Effector memory CD4-positive, alpha-beta T cell (primary cell): ENCODE measurements at places on chromosomes 7 and 10.

DNA sequence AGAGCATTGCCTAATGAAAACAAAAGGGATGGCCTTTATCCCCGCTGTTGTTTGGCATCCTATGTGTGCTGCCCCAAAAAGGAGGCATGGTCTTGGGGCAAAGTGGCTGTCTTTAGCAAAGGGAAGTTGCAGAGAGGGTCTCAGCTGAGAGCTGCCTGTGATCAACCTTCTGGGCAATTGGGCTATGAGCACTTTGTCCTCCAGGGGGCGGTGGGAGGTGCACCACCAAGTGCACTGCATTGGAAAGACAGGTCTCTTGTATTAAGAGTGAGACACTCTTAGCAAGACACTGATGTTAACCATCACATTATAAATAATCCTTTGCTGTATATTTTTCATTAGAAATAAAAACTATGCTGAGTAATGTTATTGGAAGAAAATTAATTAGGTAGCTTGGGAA is 314.8 kb downstream of the POM121L12 start:
- no peak for DNase-seq

DNA sequence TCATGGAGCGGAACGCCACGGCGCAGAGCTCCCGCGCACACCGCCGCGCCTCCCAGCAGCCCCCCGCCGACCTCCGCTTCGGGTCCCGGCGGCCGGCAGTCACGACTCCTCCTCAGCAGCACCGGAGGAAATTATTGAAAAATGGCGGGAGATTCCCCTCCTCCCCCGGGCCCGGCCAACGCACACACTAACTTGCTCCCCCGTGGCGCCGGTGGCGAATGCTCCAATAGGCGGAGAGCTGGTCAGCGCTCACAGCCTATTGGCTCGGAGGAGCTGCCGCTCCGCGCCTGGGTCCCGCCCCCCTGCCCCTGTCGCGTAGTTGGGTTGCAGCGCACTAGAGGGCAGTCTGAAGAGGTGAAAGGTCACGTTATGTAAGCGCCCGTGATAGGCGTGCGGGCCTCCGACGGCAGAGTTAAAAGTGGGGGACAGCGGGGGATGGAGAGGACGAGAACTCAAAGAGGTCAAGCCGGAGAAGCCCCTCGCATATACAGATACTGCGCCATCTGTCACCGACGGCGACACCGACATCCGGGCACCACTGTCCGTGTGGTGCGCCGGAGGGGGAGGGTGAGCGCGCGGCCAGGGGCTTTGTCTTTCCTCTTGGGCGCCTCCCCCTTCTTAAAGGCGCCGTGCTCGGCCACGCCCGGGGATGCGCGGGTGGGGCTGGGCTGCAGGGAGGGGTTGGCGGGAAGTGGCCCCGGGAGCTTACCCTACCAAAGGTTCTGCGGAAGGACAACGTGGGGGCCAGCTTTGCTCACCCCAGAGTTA is at the start of gene BAZ1B:
TSS of gene BAZ1B (minus strand) at position 189 of the 768 bp plus-strand sequence. CDS start 360 bp downstream, outside the sequence.
- peak; percentile 91 for DNase-seq

- DNase-seq: peak; percentile 69
Measured at GRCh38 chr7:135980665-135981180, 3.6 kb upstream of the MTPN start.

GRCh38 chr7:22698767-22699166 is 28.2 kb upstream of the IL6 start:
- no peak for DNase-seq

DNA sequence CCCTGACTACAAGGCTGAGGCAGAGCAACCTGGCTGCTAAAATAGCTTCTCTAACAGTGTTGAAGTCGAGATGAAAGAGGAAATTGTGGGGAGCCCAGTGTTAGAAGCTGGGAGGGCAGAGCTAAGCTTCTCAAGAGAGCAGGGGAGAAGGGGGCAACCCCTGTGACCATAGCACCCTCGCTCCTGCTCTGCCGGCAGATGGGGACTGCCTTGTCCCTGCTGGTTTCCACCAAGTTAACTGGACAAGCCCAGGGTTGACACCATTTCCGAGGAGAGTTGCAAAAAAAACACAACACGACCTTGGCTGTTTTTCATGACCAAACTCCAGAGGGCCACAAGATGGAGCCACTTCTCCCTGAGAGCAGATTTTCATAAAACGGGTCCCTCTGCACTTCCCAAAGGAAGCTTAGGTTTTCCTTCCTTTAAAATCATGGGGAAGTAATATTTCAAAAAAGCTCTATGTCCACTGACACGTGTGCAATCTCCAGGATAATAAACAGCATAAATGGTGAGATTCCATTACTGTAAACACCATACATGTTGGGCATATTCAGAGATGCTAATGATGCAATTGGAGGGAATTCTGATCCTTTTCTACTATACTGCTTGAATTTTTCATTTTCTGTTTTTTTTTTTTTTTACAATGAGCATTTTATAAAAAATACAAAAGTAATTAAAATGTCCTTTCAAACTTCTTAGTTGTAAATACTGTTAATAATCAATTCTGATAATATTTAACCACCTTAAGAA is 140.4 kb downstream of the PIP4K2A start:
- no peak for DNase-seq

- no peak for DNase-seq
Measured at GRCh38 chr7:126460664-126461063, 792.1 kb downstream of the GRM8 start.

- DNase-seq: no peak
Measured at GRCh38 chr10:819326-819725, 112.2 kb downstream of the LARP4B start.

GRCh38 chr7:603152-603951 is 83.7 kb upstream of the PDGFA start:
- peak; percentile 30 for DNase-seq

DNA sequence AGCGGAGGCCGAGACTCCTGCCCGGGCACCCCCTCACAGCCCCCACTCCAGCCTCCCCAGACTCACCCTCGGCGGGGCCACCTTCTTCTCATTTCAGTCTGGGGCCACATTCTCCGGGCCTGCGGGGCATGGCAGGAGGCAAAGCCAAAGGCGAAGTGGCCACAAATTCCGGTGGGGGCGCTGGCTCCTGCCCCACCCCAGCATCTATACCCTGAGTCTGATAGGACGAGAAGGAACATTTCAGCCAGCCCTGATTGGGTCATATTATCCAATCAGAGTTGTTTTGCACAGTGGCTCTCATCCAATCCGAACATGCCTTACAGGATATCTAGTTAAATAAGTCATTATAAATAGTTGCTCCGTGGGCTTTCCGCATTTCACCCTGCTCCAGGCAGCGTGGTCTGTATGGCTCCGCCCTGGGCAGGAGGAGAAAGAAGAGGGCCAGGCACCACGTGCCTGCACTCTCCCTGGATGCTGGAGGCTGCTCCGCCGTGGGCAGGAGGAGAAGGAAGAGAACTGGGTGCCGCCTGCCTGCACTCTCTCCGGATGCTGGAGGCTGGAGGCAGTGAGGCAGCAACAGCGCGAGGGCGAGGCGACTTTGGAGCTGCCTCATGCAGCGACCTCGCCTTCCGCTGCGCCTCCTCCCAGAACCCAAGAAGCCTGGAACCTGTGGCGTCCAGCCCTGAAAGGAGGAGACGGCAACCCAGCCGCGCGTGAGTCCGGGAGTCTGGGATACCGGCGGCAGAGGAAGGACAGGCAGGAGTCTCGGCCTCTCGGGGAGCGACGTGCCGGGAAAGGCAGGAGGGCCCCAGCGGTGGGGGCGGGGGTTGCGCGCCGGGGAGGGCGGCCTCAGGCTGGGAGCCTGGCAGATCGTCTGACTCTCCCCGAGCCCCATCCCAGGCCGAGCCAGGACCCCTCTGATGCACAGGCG is 162.9 kb downstream of the ZNF33B start:
- no peak for DNase-seq

DNA sequence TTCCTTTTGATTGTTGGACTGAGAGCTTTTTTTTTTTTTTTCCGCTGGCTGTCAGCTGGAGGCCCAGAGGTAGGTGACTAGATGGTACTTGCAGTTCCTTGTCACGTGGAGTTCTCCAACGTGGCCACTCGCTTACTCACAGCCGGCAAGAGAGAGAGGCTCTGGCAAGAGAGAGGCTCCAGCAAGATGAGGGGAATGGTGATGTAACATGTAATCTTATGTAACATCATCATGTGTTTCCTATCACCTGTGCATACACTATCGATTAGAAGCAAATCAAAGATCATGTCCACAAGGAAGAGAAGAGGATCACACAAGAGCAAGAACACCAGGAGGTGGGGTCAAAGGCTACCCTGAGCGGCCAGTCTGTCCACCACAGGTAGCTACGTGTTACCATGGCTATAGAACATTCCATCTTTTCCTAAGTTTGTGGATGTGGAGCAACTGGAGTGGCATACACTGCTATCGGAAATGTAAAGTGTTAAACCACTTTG is 4.0 kb upstream of the BORCS7 start:
- DNase-seq: no peak

GRCh38 chr10:48518986-48519385 is 85.9 kb downstream of the ARHGAP22 start:
- no peak for DNase-seq

DNA sequence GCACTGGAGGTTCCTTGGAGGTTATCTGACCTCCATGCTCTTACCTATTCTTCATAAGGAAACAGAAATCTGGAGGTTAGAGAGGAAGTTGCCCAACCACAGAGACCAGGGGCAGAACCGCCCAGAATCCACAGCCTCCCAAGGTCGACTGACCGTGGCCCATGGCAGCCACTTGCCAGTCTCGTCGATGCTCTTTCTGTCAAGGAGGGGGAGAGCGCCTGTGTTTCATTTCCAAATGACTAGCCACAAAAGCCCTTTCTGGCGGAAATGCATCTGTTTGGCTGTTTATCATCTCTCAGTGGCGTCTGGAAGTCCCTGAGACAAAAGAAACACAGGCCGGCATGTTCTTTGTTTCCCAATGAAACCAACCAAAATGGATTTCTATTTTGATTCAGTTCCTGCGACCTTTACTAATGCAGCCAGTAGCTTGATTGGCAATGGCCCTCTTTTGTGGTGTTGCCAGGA is 2.9 kb downstream of the RAMP3 start:
- DNase-seq: no peak

GRCh38 chr7:1922071-1922869 is 252.2 kb downstream of the ELFN1 start:
- no peak for DNase-seq

- peak; percentile 1 for DNase-seq
Measured at GRCh38 chr10:110275128-110275729, 29.5 kb downstream of the SMNDC1 start.

DNA sequence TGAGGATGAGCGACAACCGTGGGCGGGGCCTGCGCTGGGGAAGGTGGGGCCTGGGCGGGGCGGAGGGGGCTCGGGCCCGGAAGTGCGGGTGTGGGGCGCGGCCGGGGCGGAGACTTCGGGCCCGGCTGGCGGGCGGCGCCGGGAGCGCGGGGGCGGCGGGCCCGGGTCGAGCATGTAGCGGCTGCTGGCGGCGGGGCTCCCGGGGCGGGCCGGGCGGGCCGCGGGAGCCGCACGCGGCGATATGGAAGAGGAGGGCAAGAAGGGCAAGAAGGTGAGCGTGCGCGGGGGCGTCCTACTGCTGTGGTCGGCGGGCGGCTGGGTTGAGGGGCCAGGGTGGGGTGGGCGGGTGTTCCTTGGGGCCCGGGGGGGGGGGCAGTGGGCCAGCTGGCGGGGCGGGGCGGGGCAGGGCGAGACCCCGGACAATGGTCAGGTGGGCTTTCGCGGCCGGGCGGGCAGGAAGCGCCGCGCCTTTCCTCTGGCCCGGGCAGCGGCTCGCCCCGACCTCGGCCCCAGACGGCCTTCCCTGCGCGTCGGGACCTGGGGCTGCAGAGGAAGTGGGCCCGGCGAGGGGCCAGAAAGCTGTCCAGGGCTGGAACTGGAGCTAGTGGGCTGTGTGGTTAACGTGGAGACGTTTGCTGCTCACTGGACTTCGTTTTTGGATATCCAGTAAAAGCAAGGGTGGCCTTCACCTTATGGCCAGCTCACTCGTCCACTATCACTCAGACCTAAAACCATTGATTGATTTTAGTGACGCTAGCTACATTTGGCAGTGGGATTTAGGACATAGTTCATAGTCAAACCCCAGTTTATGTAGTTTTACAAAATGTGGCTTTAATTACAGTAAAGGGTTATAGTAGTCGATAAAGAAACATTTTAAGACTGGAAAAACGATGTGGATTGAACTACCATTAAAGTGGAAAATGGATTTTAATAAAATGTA is at the start of gene CCM2:
TSS of gene CCM2 (plus strand) at position 109 of the 940 bp plus-strand sequence. CDS start at position 242, 133 bp downstream.
- DNase-seq: no peak

- DNase-seq: no peak
Measured at GRCh38 chr10:32146166-32146565, 89.9 kb upstream of the KIF5B start.

DNA sequence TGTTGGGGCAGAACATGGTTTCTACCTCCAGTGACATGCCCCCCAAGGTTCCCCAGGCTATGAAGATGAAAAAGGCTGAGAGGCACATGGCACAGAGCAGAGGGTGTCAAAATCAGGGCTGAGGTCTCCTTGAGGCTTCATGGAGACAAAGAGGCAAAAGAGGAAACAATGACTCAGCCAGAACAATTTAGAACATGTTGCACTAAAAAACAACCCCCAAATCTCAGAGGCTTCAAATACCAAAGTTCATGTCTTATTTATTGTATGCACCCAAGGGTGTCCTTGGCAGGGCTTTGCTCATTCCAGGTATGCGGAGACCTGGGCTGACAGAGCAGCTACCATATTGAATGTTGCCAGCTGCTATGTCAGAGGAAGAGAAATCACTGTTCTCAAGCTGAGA is 964.1 kb downstream of the GRID1 start:
- DNase-seq: no peak

DNA sequence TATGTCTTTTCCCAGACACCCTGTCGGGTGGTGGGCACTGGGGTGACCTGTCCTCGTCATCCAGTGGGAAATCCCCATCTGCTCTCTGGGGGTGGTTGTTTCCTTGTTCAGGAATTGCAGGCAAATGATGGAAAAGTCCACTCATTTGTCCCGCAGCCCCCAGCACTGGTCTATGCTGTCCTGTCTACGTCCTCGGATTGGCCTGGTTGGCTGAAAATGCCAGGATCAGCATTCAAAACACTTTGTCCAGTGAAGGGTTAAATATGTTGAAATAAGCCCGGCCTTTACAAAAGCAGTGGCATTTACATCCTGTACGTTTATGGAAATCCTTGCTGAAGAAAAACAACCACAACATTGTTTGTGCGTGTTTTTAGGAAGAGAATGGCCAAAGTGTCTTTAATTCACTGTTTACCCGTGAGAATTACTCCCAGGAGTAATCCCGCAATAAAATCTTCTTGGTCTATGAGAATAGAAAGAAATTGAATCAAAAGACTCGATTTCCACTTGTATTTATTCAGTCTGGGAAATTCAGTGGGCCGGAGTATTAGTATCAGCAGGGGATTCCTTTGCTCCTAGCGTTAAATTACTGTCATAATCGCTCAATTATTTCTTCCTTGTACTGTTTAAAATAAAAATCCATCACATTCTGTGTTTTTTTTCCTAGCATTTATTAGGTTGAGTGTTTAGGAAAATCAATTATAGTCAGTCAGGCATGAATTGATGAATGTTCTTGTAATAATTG is 116.8 kb upstream of the SH2B2 start:
- DNase-seq: no peak

DNA sequence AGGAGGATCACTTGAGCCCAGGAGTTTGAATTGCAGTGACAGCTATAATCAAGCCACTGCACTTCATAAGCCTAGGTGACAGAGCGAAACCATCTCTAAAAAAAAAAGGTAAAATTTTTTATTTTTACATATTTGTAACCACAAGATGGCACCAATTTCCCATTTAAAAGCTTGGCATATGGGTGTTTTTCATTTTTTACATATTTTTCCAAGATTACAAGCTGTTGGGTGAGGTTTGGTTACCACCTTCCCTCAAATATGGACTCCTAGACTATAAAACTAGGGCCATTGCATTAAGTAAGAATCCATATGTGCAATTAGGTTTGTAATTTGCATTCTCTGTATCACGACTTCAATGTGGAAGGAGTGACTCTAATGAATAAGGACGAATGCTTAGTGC is 129.3 kb upstream of the ACBD5 start:
- no peak for DNase-seq
